Esophagus squamous epithelium (tissue), 5 donors: ENCODE measurements at places on chromosomes 2 and 18.

DNA sequence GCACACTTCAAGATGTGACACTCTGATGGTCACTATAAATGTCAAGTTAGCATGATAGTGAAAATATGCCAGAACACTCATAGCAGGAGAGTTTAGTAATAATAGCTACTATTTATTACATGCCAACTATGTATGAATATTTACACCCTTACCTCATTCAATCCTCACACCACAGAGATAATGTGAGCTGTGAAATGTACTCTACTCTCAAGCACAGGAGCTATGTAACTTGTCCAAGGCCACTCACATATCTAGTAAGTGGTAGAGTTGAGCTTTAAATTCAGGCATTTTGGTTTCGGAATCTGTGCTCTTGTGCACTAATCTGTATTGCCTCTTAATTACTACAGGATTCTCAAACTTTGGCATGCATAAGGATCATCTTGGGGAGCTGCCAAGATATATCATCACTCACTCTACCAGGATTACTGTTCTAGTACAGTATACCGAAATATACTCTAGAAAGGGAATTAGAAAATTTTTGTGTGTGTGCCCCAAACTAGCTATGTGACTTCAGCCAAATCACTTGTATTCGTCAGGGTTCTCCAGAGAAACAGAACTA lies 154.3 kb downstream of the PLCL1 start:
- no peak for DNase-seq

DNA sequence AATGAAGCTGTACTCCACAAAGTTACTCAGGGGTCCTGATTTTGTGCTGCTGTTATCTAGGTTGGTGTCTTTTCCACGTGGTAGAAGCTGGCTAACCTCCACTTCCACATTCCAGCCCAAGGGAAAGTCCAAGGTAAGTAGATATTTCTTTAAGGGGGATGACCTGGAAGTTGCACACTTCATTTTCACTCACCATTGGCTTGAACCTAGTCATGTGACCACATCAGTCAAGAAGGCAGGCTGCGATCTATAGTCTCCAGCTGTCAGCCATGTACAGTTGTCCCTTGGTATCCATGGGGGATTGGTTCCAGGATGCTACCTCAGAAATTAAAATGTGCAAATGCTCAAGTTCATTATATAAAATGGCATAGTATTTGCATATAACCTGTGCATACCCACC lies 31.9 kb upstream of the TGIF1 start:
- no peak for DNase-seq

DNA sequence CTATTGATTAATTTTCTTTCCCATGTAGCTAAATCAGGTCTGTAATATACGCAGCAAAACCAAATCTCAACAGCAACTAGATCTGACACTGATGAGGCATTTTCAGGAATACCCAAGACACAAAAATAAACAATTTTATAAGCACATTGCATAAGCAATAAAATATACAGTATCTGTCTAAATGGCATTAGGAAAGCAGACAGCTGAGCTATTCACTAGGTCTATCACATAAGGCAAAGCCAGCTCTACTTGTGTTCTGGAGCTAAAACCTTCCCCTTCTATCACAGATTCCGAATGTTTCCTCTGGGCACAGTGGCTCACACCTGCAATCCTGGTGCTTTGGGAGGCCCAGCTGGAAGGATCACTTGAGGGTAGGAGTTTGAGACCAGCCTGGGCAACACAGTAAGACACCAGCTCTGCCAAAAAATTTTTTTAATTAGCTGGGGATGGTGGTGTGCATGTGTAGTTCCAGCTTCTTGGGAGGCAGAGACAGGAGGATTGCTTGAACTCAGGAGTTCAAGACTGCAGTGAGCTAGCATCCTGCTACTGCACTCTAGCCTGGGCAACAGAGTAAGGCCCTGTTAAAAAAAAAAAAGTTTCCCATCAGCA lies 21.1 kb downstream of the PTPN2 start:
- DNase-seq: no peak

DNA sequence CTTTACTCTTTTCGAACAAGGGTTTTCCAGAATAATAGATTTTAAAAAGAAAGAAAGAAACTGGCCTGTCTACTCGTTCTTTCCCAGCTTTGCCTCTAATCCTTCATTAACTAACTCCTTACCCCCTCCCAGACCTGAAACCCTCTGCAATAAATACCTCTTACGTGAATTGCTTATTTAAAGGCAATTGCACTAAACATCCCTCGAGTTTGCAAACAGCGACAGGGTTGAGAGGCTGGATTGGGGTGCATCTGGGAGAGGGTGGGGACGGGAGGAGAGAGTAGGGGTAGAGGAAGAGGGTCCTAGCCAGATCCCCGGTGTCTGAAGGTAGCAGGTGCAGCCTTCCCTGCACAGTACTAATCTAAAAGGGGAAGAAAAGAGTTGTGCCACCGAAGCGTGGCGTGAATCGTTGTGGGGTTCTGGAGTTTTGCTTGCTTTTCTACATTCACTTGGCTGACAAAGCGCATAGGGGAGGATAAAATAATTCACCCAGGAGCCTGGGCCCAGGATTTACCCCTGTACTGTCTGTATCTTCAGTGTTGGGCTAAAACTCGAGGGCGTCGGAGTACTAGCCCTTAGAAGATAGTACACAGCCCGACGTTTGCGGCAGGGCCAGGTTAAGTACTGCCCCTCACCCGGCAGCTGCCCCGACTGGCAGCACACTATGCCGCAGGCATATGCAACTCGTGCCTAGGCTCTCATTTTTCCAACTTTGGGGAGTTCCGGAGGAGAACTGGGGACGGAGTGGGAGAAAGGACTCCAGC lies 1.9 kb upstream of the NEUROD1 start:
- DNase-seq: no peak

DNA sequence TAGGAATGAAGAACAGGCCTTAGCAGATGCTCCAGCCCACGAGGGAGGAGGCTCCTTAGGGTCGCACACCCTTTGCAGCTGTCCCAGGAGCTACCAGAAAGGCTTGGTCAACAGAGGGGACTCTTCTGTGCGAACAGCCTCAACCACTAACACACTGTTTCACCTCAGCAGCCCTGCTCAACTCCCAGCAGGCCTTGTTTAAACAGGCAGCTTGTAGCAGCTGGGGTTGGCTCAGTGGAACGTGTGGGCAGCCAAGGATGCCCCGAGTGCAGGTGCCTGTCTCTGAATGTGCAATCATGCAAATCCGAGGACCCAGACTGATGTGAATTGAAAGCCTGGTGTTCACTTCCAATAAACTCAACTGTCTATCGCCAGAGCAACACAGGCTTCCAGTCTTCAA lies 88.7 kb upstream of the CXCR4 start:
- peak; percentile 18 for DNase-seq

GRCh38 chr2:41204315-41204714 lies 752.4 kb upstream of the SLC8A1 start:
- DNase-seq: no peak

DNA sequence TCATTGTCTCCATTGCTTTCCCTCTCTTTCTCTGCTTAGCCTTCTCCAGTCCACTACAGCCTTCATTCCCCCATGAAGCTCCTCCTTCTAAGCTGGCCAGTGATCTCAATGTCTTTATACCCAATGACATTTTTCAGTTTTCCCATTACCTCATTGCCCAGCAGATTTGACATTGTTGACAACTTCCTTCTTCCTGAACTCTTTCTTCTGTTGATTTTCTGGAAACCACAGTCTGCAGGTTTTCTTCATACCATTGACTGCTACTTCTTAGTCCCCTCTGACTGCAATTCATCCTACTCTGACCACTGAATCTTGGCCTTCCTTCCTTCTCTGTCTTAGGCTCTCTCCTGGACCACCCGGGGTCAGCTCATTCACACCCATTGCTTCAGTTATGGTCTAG lies 22.9 kb upstream of the SPP2 start:
- DNase-seq: no peak

DNA sequence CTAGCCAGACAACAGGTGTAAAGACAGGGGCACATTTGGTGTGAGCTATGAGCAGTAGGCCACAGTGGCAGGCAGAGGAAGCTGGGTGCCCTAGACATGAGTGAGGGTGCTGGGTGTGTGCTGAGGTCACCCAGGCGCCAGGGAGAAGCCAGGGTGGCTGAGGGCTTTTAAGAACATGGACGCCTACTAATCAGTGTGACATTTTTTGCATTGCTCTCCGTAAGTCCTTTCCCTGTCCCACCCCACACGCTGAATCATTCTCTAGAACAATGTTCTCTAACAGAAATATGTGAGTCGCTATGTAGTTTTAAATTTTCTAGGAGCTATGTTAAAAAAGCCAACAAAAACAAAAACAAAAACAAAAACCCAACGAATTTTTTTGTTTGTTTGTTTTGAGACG lies 204.5 kb upstream of the REV1 start:
- no peak for DNase-seq

DNA sequence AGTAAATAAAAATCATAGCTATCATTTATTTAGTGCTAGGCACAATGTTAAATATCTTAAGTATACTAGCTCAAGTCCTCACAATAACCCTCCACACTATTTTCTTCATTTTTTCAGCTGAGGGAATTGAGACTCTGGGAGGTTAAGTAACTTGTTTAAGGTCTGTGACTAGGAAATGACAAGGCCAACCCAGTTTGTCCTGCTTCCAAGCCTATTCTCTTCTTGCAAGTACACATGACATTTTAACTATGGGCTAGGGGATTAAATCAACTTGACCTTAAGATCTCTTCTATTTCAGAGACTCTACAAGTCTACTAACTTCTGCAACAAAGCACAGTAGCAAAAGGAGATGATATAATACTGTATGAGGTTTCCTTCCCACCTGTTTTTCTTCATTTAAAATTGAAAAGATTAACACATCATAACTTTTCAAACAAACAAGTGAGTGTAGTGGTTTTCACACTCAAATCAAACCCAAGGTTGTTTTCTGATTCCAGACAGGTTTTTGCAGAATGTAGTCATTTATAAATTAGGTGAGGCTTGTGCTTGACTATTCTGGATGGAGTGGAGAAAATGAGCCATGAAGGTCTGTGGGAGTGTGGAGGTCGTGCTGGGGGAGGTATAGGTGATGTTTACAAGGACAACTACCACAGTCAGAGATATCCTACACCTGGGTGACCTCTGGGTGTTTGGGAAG lies 57.0 kb downstream of the CD28 start:
- no peak for DNase-seq

DNA sequence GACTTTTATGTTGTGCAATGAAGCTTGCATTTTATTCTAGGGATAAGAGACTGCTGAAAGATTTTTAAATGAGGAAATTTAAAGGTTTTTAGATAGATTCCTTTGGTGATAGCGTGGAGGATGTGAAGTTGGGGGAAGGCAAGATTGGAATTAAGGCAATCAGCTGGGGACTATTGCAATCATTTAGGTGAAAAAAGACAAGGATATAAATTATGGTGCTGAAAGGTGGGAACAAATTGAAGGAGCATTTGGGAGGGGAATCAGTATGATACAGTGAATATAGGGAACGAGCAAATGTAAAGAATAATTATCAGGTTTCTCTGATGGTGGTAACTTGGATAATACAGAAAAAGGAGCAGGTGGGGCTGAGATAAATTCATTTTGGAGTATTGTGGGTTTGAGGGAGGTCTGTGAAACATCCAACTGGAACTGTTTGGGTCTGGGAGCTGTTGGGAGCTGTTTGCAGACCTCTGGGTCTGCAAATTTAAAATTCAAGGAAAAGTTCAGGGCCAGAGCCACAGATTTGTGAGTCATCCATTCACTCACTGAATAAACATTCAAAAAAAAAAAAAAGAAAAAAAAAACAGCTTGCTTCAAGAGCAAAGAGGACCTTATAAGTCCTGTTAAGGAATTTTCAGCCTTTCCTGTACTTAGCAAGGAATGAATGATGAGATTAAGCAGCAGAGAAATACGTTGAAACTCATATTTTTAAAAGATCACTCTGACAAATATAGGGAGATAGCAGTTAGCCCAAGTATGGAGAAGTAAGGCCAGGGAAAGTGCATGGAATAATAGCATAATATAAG lies 257.5 kb upstream of the FN1 start:
- no peak for DNase-seq

DNA sequence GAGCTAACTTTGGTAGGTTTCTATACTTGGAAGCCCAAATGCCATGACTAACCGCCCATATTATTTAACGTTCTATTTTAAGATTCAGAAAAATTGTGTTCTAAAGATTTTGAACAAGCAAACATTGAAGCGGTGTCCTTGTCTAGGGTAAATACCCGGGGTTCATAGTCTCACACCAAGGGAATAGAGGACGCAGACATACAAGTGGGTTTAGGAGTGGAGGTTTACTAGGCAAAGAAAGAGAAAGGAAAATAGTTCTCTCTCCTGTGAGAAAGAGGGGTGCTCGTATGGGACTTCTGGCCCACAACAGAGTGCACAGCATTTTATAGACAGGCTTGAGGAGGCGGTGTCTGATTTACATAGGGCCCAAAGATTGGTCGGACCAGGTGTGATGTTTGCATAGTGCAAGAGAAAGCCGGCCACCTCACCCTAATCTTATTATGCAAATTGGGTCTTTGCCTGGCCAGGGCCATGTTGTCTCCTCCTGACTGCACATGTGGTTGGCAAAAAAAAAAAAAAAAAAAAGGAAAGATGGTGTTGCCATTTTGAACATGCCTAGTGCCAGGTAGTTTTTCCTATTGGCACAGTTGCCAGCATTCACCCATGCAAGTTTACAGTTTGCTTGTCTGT lies 1062.6 kb downstream of the LRP1B start:
- no peak for DNase-seq

- no peak for DNase-seq
These were observed 78.4 kb downstream of the NCKAP5 start for GRCh38 chr2:133489641-133490410.

GRCh38 chr2:3113769-3114168 lies 263.8 kb downstream of the EIPR1 start:
- no peak for DNase-seq

- DNase-seq: no peak
These were observed 347.7 kb downstream of the KIAA1328 start for GRCh38 chr18:37176621-37176934.

DNA sequence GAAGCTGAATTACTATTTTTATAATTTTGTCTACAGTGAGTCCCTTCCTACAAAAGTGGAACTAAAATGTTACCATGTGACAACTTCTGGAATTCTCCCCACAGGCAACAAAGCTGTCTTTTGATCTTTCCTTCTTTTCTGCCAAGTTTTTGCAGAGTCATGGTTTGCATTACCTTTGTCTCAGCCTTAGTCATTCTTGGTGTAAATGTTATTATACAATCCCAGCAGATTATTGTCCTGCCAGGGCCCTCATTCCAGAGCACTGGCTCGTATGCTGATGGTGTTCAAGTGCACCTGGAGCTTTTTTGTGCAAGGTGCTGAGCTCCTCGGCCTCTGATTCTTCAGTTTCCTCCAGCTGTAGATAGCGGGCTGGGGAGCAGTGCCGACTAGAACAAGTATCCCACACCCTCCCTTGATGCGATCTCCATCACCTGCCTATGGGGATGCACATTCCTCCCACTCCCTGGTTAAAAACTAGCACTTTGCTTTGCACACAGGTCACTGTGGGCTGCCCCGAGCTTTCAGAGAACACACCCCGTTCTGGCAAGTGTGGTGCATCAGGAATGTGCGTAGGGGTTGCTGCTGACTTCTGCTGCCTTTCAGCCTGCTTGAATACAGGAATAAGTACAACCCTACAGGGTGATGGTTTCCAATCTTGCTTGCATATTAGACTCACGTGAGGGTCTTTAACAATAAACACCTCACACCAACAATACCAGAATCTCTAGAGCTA lies 263.6 kb downstream of the RNF144A start:
- no peak for DNase-seq
